ENCODE measurements at places on chromosomes 11 and 22.

DNA sequence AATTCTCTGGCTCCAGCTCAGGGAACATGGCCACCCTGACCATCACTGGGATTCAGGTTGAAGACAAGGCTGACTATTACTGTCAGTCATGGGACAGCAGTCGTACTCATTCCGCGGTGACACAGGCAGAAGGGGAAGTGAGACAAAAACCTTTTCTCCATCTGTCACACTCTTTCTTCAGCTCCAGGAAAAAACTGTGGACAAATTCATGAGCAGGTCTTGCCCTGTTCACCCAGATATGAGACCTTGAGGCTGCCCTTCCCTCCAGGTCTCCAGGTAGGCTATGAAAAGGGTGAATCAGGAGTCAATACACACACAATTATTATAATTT, 39.4 kb upstream of the GGTLC2 start:
- DNase-seq = no peak

GRCh38 chr11:94781837-94782236, 13.7 kb downstream of the AMOTL1 start:
- no peak for DNase-seq

- no peak for DNase-seq
These were observed 577 bp downstream of the MRPL17 start for GRCh38 chr11:6682591-6682935.

DNA sequence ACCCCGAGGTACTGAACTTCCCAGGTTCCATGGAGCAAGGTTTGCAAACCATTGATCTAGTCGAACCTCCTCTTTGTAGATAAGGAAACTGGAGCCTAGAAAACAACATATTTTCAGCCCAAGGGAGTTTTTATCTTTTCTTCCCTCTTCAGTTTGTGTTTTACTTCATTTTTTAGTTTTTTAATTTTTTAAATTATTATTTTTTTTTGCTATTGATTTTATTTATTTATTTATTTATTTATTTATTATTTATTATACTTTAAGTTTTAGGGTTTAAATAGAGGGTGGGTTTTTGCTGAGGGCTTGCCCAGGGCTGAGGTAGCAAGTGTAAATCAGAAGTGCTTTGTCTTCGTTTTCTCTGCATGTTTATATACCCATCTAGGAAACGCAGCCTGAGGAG, 26.9 kb downstream of the CEP164 start:
- DNase-seq = no peak

- DNase-seq = no peak
These were observed 406.7 kb downstream of the TBC1D22A start for GRCh38 chr22:47168900-47169800.

DNA sequence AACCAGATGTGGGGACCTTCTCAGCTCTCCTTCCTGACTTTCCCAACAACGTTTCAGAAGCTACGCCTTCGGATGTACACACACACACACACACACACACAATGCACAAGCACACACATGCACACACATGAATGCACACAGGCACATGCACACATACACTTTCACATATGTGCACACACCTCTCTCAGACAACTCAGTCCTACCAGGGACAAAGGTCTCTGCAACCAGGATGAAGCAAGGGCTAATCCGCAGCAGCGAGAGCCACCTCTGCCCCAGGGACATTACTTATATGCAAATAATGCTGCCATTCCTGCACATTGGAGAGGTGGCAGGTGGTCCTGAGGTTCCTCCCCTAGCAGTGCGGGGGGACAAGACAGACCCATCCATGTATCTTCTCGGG, 27.4 kb upstream of the LINC01488 start:
- DNase-seq = no peak

- DNase-seq = no peak
These were observed 4.0 kb downstream of the JAM3 start for GRCh38 chr11:134072844-134073243.

- peak; percentile 67 for DNase-seq
These were observed 841 bp downstream of the RIC8A start for GRCh38 chr11:208181-208916.

DNA sequence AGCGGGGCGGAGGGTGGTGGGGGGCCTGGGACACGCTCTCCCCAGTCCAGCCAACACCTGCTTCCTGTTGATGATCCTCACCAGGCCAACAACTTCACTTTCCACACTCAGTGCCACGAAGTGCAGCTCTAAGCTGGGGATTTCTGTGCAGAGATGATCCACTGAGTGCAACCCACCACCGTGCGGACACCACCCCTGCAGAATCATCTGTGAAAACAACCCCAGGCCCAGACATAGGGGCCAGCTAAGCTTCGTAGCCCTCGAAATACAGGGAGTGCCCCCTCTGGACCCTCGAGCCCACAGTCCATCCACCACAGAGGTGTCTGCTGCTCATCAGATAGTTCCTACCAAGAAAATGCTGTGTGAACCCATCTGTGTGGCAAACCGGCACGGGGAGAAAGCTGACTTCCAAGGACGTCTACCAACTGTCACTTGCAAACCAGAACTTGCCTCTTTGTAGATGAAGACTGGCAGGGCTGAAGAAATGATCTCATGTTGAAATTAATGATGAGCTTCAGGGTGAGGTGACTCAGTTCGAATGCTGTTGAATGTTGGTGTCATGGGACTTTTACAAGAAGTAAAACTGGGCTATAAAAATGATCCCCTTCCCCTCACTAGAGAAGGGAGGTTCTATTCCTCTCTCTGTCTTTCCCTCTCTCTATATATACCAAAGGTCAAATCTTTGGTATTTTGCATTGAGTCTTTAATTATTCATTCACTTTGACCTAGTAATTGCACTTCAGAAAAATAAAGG, 73.4 kb downstream of the MYEOV start:
- DNase-seq = no peak

GRCh38 chr11:59138643-59139042, 4.0 kb upstream of the FAM111A start:
- DNase-seq = no peak

- no peak for DNase-seq
These were observed 100.2 kb downstream of the C11orf87 start for GRCh38 chr11:109522116-109522755.

- DNase-seq = no peak
These were observed 67.2 kb downstream of the CCDC83 start for GRCh38 chr11:85922367-85922766.

DNA sequence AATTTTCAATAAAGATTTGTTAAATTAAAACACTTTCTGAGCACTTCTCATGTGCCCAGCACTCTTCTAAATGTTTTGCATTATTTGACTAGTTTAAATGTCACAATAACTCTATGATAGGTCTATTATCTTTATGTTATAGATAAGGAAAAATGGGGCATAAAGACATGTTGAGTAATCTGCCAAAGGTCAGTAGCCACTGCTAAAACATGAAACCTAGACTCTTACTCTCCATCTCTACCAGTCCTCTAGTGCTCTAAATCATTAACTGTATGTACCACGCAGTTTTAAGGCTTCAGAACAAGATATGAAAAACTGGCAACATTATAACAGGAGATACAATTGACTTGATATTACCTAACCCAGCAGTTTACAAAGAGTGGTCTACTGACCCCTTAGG, 6.9 kb downstream of the RAB6A start:
- no peak for DNase-seq

GRCh38 chr22:50481440-50482106, at the start of gene ADM2:
ADM2 (plus strand) TSS chr22:50481543; CDS start chr22:50481848, 305 bp downstream.
- DNase-seq = no peak

Data from central memory CD8-positive, alpha-beta T cell (primary cell).